ENCODE measurements at places on chromosomes 1 and 21. TPM values are rescaled to one million over a fixed set of nuclear protein-coding genes. Genes with fewer than 3 reads are reported as not detected.

- DNase-seq, result no peak
These were observed 51.4 kb upstream of the RGS1 start for GRCh38 chr1:192524223-192524622.

DNA sequence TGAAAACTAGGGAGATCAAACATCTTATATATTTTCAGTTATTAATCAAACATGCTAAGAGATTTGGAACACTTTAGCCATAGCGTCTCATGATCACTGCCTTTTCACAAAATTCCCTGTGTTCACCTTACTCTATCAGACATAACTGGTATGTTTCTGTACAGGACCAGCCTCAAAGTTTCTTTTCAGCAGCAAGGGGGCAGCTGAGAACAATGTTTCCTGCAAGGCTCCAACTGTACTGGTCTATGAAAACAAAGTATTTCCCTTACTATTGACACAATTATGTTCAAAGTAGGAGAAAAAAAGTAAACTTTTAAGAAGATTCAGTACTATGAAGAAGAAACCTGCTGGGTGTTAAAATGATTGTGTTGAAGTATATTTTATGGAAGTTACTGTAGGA is 98.5 kb downstream of the ATF6 start:
- no peak for DNase-seq

DNA sequence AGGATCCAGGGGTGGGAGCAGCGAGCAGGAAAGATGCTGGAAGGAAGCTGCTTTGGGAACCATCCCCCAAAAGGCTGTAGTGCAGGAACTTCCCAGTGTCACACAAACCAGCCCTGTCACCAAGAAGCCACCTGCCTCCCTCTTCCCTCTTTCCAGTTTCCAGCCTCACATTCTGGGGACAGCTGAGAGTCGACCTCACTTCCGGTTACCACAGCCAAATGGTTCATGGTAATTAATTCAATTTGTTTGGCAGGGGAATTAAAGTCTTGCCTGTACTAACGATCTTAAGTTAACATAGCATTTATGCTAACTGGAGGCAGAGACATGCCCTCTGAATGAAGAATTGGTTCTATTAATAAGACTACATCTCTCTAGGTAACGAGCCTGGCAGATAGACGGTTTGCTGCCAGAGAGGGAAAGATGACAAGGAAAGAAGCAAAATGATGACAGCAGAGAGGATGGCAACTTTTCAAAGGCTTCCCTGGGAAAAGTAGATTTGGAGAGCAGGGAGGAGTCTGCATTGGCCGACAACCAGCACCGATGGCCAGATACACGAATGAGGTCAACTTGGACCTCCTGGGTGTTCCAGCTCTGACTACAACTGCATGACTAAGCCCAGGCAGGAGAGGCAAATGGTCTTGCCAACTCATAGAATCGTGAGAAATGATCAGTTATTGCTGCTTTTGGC is 64.1 kb downstream of the TMCO4 start:
- no peak for DNase-seq

DNA sequence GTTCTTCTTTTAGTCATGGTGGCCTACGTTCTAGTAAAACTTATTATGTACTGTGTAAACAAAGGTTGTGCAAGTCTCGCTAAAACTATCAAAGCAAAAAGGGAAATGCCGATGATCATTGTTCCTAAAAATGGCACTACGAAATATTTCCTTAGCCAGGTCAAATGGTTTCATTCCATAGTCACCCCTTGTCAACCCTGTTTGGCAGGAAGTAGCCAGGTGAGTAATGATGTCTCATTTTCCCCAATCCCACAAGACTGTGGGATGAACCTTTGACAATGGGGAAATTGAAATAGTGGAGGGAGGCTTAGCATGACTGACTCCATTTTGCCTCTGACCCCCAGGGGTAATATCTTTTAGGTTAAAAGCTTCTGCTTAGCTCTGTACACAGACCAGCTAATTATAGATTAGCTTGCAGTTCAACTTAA is 5.6 kb upstream of the REN start:
- no peak for DNase-seq

GRCh38 chr1:70202173-70202758 is 3.1 kb downstream of the LRRC40 start:
- DNase-seq, result no peak

- no peak for DNase-seq
These were observed 69.5 kb downstream of the ZSCAN20 start for GRCh38 chr1:33541966-33542365.

GRCh38 chr1:57470036-57470435 is 46.2 kb upstream of the DAB1 start:
- no peak for DNase-seq

GRCh38 chr1:48592330-48592729 is 120.3 kb upstream of the SPATA6 start:
- no peak for DNase-seq

DNA sequence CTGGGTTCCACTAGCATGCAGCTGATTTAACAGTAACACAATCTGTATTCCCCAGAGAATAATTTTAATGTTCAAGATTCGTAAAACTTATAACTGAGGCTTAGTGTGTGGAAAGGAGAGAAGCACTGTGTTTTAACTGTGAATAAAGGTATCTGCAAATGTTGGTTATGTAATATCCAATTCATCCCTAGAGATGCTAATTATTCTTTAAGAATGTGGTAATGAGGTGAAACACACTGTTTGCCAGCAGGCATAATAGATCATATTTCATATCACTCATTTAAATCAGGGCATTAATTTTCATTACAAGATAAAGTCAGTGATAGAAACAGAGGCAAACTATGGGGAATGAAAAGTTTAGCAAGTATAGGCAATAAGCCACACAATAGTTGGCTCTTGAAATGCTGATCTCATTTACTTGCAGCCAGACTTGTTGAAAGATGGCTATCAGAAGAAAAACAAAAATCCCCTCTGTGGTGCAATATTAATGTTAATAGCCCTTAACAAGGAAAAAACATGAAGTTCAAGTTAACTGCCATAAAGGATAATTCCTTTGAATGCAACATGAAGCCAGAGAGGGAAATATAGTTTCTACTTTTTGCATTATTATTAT is 33.4 kb downstream of the HMCN1 start:
- DNase-seq, result no peak

DNA sequence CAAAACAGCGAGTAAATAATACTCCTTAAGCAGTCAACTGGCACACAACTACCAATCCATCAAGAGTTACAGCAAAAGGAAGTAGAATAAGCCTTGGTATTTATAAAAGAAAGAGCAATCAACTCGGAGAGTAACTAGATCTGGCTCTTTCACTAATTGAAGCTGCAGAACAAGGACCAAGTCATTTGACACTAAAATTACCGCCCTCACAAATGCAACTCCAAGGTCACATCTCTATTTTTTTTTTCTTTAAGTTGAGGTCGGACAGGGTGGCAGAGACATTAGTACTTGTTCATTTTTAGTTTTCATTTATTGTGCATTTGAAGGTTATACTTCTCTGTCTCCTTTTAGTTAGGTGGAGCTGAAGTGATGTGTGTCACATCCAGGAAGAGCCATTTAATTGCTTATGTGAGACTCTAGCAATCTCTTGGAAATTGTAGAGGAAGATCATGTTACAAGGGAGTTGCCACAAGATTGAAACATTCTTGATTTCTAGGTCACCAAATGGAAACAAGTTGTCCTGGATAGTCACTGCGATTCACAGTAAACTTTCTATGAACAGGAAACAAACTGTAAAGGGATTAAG is 138.1 kb upstream of the ADAMTS5 start:
- no peak for DNase-seq

GRCh38 chr1:33363470-33363861 is 42.6 kb upstream of the A3GALT2 start:
- no peak for DNase-seq

DNA sequence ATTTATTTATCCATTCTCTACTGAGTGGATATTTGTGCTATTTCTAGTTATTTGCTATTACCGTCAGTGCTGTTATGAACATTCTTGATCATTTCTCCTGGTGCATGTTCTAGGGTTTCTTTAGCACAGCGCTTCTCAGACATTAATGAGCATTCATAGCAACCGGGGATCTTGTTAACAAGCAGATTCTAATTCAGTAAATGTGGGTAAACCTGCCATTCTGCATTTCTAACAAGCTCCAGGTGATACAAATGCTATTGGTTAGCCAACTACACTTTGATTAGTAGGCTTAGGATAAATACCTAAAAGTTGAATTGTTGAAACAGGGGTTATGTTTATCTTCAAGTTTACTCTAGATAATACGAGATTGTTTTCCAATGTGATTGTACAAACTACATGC is 3.3 kb upstream of the DBT start:
- no peak for DNase-seq

- no peak for DNase-seq
These were observed 10.4 kb downstream of the EMC1 start for GRCh38 chr1:19240673-19241538.

DNA sequence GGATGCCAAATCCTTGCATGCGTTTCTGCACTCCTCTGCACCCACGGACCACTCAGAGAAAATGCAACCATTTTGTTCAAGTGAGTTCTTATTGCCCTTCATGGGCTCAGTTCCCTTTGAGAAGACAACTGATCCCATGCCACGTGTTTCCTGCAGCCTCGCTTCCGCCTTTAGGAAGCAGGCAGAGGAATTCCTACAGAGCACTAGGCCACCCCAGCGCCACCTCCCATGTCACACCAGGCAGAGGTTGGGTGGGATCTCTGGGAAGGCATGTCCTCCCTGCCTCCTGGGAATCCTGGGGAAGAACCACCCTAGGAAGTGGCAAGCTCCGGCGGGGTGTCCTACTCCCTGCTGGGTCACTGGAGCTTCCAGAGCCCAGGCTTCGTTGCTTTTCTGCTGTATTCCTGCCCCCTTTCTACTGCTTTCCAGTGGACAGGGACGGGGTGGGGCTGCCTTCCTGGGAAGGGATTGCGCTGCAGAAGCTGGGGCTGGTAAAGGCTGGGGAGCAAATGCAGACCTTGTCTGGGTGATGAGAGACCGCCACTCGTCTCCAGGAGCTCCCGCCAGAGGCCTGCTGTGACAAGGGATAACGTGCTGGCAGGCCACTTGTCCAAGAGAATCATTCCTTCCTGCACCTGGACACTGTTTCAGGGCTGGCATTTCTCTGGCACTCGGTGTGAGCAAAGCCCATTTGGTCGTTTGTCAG is 478.2 kb upstream of the VAMP3 start:
- DNase-seq, result no peak

DNA sequence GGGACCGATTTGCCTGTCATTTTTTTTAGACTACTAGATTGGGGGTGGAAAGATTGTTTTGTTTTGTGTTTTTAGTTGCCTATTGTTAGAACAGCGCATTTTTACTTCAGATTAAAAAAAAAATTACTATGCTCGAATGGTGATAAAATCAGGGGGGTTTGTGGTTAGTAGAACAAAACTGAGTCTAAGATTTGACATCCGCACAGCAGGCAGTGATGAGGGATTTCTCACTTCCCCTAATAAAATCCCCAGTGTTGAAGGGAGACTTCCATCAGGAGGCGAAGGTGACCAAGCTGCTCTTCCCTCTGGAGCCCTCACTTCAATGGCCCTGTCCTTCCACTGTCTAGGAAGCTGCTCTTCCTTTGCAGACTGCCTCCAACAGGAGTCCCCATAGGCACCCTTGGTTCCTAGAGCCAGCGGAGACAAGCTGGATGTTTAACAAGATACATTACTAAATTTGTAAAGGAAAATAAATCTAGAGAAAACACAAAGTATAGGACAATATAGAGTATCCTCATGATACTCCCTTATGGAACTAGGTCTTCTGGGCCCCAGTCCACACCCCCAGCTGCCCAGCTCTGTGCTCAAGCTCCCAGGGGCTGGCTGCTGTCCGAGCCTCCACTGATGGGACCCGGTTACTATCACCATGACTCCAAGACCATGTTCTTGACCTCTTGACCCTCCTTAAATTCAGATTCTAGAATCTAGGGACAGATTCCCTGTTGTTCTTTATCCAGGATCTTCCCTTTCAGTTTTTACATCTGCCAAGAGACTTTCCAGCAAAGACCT is 31.0 kb downstream of the TENT5C start:
- no peak for DNase-seq

DNA sequence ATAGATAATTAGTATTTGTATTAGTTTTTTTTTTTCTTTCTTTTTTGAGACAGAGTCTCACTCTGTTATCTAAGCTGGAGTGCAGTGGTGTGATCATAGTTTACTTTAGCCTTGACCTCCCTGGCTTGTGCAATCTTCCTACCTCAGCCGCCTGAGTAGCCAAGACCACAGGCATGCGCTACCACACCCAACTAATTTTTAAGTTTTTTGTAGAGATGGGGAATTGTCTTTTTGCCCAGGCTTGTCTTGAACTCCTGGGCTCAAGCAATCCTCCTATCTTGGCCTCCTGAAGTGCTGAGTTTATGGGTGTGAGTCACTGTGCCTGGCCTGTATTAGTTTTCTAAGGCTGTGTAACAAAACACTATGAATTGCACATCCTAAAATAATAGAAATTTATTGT is 58.3 kb downstream of the MSH4 start:
- DNase-seq, result no peak

GRCh38 chr1:244256086-244256676 is 195.5 kb downstream of the ADSS2 start:
- DNase-seq, result no peak

DNA sequence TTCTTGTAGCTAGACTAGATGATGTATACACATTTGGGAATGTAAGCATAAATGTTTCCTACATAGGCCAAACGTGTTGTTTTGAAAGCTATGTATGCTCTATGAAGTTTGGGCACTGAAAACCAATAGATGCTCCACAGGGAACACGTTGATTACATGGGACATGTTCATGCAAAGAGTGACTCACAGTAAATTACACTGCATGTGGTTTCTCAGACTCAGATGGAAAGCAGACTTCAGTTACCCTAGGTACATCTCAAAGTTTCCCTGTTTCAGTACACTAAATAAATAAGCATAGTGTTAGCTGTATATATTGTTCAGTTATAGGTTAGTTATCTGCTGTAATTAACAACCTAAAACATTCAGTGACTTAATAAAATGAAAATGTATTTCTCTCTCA is 301.9 kb upstream of the RUNX1 start:
- no peak for DNase-seq

GRCh38 chr1:150628766-150629114 is 672 bp downstream of the ENSA start:
- no peak for DNase-seq

- no peak for DNase-seq
These were observed 23.3 kb downstream of the H3-3A start for GRCh38 chr1:226085675-226086285.

DNA sequence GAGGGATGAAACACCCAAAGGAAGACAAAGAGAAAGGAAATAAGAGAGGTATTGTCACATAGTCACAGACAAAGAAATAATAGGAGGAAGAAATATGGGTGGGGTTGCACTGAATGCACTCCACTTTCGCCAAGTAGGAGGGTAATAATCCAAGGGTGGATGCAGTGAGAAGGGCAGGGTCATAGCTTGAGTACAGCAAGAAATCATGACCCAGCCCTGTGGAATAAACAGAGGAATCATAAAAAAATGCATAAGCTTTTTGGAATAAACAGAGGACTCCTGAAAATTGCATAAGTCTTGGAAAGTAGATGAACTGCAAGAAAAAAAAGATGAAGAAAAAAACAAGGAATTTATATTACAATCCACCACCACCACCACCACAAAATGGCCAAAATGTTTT is 53.1 kb upstream of the CD55 start:
- DNase-seq, result no peak

DNAI4 gene
- total RNA-seq, result 2.8 TPM

CAPN8 gene
- total RNA-seq, result not detected

CFAP141 gene
- not detected for total RNA-seq

TMCC2 gene
- total RNA-seq, result 1.6 TPM

PGBD2 gene
- 3.2 TPM for total RNA-seq

COL16A1 gene
- total RNA-seq, result 21.1 TPM

LCK gene
- 6.8 TPM for total RNA-seq

RGS13 gene
- total RNA-seq, result 0.65 TPM

TMEM183A gene
- 75.3 TPM for total RNA-seq

SCAF4 gene
- total RNA-seq, result 15.8 TPM

OPTC gene
- not detected for total RNA-seq

SHCBP1L gene
- 2.8 TPM for total RNA-seq

AQP10 gene
- total RNA-seq, result 0.25 TPM

TMEM50A gene
- 95.2 TPM for total RNA-seq
